Activated naive CD4-positive, alpha-beta T cell (primary cell): ENCODE measurements at places on chromosomes 16 and 17.

DNA sequence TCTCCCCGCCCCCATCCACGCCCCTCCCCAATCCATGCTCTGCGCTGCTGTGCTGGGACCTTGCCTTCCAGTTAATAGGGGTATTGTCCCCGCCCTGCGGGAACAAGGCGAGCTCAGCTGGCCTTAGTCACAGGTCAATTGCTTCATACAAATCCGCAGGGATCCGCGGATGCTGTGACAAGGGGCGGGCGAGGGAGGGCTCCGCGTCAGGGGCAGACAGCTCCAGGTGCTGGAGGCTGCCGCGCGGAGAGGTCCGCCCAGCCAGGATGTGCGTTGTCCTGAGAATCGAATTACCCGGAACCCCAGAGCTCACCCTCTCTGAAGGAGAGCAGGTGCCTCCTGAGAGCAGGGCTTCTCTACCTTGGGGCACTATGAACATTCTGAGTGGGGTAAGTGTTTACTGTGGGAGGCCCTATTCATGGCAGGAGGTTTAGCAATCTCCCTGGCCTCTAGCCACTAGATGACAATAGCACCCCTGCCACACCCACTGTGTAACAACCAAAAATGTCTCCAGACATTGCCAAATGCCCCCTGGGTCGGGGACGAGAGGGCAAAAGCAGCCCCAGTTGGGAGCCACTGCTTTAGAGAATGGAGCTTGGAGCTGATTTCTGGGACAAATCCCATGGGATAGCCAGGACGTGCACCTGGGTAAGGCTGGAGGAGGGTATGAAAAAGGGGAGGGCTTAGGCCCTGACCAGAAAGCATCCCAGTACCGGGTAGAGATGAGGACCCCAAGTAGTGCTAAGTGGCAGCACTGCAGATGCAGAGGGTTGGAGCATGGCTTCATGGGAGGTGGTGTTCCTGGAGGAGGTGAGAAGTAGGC, 138.2 kb downstream of the CYLD start:
- DNase-seq, result no peak

DNA sequence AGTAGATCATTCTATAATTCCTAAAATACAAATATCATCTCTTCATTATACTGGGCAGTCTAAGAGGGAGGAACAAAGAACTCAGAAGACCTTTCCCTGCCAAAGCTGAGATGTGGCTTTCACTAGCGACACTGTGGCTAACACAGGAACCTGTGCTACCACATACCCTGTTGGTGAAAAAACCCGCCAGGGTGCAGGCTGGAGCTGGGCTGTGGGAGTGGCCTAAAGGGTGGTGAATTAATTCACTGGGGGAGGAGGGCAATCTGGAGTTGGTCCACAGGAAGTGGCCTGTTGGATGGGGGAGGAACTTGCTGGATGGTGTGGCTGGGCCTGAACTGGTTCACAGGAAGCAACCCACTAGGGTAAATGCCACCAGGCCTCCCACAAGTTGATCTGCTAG, 7.4 kb downstream of the ZNF594 start:
- DNase-seq, result no peak

DNA sequence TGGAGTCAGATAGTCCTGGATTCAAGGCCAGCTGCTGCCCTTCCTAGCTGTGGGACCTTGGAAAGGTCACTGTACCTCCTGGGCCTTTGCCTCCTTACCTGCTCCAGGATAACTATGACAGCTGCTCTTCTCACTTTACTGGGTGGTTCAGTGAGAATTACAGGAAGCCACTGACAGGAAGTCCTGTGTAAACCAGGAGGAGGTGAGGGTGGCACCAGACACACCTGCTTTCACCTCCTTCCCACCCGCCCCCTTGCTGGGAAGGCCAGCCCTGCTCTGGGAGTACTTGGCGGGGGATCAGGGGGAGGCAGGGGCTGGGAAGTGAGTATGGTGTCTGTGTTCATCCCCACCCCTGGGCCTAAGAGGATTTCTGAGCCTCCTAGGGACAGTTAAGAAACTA, 42.6 kb downstream of the CPNE2 start:
- DNase-seq, result no peak

GRCh38 chr17:57269598-57270255, 13.4 kb downstream of the MSI2 start:
- DNase-seq, result no peak

- DNase-seq, result no peak
Observed at GRCh38 chr16:84068041-84068440, 25.4 kb upstream of the SLC38A8 start.

DNA sequence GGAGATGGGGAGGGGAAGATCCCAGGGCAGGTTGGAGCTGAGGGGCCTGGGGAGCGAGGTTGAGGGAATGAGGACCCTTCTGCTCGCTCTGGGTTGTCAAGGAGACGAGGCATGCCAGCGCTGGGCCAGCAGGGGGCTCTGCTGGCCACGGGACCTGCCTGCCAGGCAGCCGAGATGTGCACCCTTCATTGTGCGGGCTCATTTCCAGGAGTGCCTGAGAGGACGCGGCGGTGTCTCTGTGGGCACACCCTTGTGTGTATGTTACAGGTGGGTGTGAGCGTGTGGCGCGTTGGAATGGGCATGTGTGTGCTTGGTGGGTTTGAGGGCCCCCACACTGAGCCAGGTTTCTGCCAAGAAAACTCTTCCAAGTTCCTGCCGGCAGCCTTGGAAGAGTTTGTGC, 15.9 kb downstream of the ARHGAP23 start:
- peak; percentile 16 for DNase-seq

- no peak for DNase-seq
Observed at GRCh38 chr16:83227336-83227735, 580.4 kb upstream of the HSBP1 start.

DNA sequence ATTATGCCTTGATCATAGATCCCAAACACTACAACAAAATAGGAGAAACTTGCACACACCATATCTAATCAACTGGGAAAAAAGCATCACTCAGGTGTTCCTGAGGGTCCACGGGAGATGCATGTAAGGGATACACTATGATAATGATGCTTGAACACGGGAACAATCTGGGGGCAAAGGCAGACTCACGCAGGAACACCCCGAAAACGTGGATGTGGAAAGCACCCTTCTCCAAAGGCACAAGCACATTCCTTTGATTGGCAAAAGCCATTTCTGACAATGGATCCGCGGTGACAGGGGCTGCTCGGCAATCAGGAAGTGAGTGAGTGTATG, 1.3 kb downstream of the ZNF652 start:
- DNase-seq, result no peak

- no peak for DNase-seq
Observed at GRCh38 chr16:67150833-67151396, at the start of gene B3GNT9. TSS of gene B3GNT9 (minus strand) at chr16:67150998. CDS start at chr16:67150485, 513 bp downstream.

DNA sequence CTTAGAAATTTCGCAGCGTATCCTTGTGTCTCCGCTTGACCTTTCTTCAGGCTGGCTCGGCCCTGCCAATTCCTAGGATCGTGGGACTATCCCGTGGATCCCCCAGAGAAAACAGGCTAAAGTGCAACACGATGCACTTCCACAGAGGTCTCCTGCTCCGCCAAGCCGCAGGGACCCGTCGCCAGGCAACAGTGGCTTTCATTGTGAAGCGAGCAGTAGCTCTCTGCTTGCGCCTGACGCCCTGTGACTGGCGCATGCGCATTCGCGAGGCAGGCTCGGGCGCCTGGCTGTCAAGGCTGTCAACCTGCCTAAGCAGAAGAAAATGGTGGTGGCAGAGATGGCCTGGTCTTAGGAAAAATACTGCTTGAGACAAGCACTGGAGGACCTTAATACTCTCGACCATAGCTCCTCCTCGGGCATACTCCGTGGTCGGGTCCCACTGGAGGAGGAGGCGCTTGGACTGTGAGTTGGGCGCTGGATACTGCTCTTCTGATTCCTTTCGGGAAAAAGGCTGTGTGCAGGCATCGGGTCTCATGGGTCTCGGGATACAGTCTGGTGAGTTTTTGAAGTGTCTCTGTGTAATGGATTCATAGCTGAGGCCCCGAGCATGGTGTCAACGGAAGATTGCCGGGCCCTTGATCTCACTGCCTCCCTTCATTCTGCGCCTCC, 2336.1 kb downstream of the TP53TG3F start:
- DNase-seq, result no peak

GRCh38 chr17:17693253-17694168, 12.3 kb downstream of the RAI1 start:
- no peak for DNase-seq

- no peak for DNase-seq
Observed at GRCh38 chr17:19781488-19782458, 33.7 kb upstream of the ALDH3A1 start.

GRCh38 chr17:32299580-32300164, 34.0 kb downstream of the RHBDL3 start:
- no peak for DNase-seq

GRCh38 chr17:22460461-22461063, 768.2 kb downstream of the KCNJ18 start:
- no peak for DNase-seq

GRCh38 chr16:53944025-53944424, 240.1 kb downstream of the FTO start:
- DNase-seq, result no peak

DNA sequence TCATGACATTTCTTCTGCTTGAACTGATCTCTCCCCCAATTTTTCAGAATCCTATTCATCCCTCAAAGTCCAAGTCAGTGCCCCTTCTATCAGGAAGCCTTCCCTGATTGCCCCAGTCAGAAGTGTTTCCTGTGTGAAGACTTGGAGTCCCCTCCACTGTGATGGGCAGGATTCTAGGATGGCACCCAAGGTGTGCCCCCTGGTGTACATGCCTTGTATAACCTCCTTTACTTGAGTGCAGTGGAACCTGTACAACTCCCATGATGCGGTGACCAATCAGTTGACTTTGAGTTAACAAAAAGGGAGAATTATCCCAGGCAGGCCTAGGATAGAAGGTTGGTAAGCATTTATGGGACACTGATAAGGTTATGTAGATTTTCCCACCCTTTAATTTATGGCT, 23.4 kb downstream of the MYH13 start:
- DNase-seq, result no peak

GRCh38 chr17:3891626-3892094, 1.2 kb downstream of the CAMKK1 start:
- no peak for DNase-seq

DNA sequence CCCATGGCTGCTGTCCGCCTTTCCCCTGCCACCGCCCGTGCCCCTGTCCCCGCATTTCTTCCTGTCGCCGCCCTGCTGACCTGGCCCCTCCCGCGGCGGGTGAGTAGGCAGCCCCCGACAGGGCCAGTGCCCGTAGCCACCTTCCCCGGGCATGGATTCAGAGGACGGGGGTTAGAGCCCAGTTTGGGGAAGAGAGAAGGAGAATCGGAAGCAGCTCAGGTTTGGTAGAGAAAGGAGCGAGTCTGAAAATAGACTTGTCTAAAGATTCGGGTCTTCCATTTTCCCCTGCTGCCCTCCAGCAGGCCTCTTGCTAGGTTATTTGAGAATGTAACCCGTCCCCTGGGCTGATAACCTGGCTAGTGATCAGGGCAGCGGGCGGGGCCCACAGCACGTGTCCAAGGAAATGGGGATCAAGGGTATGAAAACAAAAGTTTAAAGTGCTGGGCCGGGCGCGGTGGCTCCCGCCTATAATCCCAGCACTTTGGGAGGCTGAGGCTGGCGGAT, 7.9 kb upstream of the CLDN9 start:
- no peak for DNase-seq

- DNase-seq, result no peak
Observed at GRCh38 chr16:89958068-89958467, 9.5 kb downstream of the DEF8 start.

DNA sequence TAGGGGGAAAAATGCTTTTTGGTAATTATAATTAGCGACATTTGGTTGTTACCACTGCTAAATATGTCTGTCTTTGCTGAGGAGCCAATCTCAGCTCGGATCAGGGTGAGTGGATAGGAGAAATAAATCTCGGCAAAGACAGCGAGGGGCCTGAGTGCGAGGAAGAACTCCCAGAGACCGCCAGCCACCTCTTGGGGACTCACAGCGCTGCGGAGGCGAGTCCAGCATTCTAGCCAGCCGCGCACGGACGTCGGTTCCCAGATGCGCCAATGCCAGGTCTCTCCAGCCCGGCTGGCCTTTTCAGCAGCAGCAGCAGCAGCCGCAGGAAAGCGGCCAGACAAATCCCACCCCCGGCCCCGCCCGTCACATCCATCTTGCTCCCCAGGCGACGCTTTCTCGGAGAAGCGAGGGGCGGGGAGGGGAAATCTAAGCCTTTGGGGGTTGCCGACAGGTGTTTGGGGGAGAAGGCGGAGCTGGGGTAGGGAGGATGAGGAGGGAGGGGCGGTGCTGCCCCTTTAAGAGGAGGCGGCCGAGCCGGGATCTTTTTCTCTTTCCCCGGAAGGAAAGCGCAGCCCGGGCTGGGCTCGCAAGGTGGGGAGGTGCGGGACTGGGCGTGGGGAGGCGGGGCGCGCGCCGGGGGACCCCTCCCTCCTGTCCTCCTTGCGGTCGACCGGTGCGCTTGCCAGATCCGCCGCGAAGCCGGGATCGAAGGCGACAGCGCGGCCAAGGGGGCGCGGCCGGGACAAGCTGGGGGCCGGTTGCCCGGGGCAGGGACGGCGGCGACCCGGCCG, at the start of gene ITGA3:
TSS of gene ITGA3 (plus strand) at position 685 of the 791 bp plus-strand sequence. CDS start 330 bp downstream, outside the sequence.
- no peak for DNase-seq

DNA sequence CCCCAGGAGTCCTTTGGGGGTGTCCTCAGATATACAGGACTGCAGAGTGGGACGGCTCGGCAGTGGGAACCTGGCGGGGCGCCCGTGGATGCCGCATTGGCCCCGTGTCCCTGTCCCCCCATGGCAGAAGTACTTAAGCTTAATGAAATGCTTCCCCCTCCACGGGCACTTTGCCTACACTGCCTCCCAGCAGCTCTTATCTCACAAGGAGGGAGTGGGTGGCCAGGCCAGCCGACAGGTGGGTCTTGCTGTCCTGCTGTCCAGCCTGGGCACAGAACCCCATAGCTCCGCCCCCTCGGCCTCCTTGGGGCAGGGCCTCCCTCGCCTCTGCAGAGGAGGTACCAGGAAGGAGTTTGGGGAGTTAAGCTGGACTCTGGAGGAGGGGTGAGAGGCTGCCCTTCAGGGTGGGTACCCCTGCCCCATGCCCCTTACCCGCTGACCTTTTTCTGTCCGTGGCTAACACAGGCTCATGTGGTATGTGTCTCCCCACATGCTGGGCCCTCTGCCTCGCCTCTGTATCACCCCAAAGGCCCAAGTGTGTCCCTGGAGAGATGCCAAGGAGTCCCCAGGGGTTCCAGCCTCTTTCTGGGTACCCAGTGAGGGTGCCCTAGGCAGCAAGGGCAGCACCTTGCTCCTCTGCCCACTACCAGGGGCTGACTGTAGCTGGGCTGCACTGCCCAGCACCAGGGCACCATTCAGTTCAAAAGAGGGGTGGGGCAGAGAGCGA, 8.7 kb downstream of the THRA start:
- no peak for DNase-seq

DNA sequence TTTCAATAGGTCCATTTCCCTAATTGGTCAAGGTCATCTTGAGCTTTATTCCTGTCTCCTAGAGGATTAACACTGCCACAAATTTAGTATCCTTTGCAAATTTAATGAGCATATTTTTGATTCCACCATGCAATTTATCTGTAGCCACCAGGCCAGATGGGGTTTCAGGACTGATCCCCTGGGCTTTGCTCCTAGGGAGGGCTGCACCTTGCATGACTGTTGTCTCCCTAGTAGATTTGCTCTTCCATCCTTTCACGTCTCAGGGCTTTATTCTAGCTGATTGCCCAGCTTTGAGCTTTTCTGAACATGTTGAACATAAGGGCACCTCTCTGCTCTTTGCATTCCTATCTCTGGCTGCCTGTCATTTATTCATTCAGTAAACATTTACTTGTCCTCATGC, 7.7 kb upstream of the KCNH6 start:
- no peak for DNase-seq

GRCh38 chr17:19248151-19248927, 11.2 kb downstream of the EPN2 start:
- no peak for DNase-seq
